CD4-positive, alpha-beta T cell treated with Interleukin-2 at 100 ng/mL for 4 hours (primary cell): ENCODE measurements at places on chromosomes 1 and 21.

GRCh38 chr1:110059133-110059863 is 11.2 kb downstream of the ALX3 start:
- no peak for DNase-seq

DNA sequence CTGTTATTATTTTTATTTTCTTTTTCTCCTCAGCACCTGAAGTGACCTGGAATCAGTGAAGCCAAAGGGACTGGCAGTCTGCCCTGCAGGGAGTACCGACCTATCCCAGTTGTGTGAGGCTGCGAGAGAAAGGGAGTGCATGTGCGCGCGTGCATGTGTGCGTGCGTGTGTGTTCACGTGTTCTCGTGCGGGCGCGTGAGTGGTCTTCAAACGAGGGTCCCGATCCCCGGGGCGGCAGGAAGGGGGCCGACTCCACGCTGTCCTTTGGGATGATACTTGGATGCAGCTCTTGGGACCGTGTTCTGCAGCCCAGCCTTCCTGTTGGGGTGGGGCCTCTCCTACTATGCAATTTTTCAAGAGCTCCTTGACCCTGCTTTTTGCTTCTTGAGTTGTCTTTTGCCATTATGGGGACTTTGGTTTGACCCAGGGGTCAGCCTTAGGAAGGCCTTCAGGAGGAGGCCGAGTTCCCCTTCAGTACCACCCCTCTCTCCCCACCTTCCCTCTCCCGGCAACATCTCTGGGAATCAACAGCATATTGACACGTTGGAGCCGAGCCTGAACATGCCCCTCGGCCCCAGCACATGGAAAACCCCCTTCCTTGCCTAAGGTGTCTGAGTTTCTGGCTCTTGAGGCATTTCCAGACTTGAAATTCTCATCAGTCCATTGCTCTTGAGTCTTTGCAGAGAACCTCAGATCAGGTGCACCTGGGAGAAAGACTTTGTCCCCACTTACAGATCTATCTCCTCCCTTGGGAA is 123.3 kb downstream of the PRDM2 start:
- DNase-seq, result no peak

DNA sequence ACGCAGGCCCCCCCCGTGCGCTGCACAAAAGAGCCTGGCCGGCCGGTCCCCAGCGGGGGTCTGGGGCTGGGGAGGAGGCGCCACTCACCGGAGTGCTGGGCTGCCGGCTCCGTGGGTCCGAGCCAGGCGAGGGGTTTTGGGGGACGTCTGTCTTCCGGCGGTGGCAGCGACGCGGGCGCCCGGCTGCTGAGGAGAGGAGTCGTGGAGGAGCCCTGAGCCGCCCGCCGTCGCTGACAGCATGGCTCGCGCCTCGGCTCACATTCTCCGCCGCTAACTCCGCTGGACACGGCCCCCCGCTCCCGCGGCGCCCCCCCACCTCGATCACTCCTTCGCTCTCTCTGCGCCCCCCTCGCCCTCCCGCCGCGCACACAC is 649 bp downstream of the AHDC1 start:
- DNase-seq, result no peak

DNA sequence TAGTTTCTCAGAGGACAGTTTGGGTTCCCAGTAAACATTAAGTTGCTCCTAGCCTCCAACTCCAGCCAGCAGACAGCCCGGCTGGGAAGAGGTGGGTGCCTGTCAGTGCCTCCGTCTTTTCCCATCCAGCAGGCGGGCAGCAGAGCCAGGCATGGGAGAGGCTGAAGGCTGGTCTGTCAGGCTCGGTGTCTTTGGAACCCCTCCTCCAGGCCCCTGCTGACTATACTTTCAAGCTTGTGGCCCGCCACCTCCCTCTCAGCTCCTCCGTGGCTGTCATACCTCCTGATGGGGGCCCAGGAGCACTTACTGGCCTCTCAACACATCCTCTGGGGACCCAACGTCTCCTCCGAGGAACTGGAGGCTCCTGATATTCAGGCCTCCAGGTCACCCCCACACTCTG is 140.9 kb downstream of the ACTL8 start:
- no peak for DNase-seq

GRCh38 chr1:83125456-83125855 is 873.5 kb downstream of the TTLL7 start:
- no peak for DNase-seq

DNA sequence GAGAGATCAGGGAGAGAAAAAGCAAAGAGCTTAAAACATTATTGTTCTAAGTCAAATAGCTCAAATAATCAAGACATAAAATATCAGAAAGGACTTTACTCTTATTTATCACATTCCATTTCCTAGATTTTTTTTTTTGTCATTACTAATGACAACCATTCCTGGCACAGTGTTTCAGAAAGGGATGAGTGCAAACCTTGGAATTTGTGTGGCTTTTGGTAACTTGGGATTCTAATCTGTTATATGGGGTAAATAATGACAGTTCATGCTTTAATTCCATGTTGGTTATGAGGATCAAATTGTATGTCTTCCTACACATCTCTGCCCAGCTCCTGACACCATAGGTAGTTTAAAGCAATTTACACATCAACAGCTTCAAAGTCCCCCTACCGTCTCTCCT is 358.4 kb upstream of the ADGRL4 start:
- DNase-seq, result no peak

DNA sequence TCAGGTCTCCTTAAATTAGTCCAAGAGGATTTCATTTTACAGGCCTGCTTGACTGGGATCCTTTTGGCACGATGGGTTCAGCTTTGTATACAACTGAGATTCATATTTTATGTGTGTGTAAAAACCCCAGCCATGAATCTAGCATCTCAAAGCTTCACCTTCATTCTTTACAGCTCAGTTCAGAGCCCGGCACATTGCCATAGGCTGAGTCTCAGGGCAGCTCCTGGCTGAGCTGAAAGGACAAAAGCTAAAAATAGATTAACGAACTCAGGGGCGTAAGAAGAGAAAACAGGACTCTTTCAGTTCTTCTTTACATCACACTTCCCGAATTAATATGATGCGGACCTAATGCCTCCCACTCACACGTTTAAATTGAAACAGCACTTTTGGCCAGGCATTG is 262.8 kb upstream of the PBX1 start:
- DNase-seq, result no peak

GRCh38 chr1:31580513-31580870 is 4.2 kb downstream of the TINAGL1 start:
- no peak for DNase-seq

DNA sequence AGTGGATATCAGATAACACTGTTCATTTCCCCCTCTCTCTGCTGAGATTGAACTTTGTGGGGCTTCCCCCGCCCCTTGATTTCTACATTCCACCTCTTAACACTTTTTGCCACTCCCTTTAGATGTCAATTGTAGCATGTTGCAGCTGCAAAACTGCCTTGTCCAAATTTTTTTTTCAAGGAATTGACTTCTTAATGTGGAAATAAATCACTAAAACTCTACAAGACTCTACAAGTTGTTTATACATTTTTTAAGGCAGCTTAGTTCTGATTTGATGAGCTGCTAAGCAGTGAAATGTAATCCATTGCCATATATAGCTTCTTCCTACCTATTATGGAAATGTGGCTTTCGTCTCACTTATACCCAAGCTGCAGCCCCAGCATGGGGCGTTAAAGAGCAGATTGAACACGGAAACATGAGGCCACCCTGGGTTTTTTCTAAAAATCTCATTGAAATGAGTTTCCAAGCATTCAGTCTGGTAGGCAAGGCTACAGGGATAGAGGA is 132.2 kb downstream of the SYT2 start:
- no peak for DNase-seq

GRCh38 chr1:115136706-115137105 is 47.4 kb upstream of the TSPAN2 start:
- no peak for DNase-seq

DNA sequence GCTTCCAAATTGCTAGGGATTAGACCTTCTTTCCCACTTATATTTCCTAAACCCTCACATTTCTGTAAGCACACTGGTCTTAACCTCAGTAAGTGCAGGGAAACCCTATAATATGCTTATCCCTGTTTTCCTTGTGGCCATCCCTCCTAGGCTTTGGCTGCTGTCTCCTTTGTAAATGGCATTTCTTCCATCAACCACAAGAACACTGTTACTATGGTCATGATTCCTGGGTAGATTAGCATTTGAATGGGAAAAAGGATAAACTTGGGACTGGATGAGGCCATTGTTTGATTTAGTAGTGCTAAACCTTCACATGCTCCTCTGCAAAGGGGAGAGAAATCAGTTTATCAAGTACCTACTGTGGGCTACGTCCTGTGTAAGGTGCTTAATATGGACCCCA is 16.2 kb upstream of the AGO3 start:
- DNase-seq, result no peak
